ENCODE measurements at places on chromosomes 3 and 15.

DNA sequence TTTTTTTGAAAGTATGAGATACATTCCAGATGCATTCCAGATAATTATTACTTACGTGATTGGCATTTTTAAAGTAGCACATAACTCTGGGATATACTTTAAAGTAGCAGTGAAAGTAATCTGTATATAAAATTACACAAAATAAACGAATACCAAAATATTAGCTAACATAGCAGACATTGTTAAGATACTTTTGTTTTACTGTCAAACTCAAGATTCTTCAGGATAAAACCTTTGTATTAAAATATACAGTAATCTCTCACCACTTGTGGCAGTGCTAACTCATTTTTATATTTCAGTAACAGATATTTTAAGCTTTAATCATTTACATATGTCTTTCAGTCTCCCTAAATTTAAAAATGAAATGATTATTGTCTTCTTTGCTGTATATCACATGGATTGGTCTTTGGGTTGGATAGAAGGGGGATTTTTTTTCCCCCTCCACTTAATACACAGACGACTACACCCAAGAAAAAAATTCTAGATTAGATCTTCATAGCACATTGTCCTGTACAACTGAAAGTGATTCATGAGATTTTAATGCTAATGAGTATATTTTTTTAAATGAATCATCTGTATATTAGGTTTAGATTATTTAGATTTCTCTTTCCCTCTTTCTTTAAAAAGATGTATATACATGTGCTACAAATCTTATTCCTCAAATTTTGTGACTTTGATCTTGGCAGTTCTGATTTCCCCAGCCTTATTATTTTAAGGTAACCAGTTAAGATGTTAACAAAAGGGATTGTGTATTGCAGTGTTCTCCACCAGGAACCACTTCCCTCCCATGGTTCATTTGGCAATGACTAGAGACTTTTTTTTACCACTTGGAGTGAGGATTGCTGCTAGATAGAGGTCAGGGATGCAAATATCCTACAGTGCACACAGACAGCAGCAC, 24.5 kb upstream of the EBLN2 start:
- no peak for DNase-seq

DNA sequence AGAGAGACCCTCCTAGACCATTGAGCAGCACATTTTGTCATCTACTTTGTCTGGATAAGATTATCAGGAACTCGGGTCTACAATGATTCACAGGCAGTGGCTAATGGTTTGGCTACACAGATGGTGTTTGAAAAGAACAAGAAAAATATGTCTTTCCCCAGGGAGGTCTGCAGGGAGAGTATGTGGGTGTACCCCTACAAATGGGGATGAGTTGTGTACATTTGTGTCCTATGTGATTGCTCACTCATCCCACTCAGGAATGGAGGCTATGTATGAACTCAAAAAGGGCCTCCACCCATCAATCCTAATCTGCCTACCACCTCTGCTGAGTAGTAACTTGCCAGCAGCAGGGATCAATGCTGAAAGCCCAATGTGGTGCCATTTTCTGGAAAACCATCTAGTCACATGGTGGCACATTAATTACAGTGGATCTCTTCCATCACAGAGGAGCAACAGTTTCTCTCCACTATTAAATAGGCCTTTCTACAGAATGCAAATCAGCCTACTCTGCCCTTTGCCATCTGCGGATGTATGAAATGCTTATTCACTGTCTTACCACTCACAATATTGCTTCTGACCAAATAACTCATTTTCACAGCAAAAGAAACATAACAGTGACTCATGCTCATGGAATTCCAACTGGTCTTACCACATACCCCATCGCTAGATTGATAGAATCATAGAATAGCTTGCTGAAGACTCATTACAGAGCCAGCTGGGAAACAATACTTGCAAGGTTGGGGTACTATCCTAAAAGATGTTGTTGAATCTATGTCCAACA, 48.3 kb upstream of the TRIM42 start:
- no peak for DNase-seq

DNA sequence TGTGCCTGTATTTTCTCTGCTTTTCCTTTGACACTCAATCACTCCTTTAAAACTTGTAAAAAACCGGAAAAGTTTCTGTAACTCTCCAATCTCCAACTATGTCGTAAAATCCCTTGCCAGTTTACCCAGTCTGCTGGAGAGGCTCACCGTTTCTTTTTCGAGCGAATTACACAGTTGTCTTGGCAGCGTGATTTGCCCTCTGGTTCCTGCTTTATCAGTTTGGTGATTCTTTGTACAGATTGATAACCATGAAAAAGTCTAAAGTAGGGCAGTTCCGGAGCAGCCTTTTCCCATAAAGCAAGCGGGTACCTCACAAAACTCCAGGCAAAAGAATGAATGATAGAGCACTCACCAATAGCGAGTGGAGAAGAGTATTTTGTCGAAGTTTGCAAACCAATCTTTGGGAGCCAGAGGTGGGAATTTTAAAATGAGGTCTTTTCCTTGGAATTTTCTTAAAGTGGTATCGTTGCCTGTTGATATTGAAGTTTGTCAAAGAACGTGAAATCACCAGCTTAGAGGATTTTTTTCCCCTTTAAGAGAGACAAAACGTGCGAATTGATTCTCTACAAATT, at the start of gene TTC23:
Gene TTC23 (minus strand): TSS at position 312 of the 572 bp plus-strand sequence. CDS start 20,869 bp downstream, outside the sequence.
- DNase-seq = no peak

GRCh38 chr15:76065245-76065644, 5.5 kb downstream of the TMEM266 start:
- DNase-seq = no peak

- no peak for DNase-seq
These were observed 4.4 kb upstream of the FOXB1 start for GRCh38 chr15:59999612-60000112.

DNA sequence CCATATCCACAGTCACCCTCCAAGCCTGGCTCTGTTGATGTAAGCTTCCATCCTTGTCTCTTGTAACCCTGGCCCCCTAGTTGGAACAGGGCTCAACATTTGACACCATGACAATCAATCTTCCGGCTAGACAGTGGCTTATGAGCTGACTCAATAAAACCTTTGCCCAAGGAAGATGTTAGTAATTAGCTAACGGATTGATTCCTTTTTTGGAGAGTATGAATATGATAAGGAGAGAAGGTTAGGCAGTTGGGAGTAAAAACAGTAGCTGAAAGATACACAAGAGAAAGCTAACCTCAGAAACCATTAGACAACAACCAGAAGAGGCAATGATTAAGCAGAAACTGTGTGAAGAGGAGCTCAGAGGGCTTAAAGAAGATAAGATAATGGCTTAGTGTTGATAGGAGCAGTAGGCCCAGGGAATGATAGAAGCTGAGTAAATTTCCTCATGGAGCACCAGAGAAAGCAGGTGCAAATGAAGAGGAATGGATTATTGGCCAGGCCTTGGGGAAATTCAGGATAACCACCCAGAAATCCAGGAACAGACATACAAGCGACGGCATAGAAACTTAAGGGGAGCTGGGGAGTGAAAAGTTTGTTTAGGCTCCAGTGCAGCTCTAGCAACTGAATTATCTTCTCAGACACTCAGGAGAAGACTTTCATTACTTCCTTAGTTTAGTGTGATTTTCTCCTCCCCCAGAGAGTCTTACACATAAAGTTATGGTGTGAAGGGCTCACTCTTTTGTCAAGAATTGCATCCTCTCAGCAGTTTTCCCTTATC, 7.8 kb upstream of the RFX7 start:
- no peak for DNase-seq

GRCh38 chr3:105032541-105032940, 334.2 kb upstream of the ALCAM start:
- no peak for DNase-seq

GRCh38 chr3:67421912-67422311, 232.5 kb downstream of the SUCLG2 start:
- no peak for DNase-seq

DNA sequence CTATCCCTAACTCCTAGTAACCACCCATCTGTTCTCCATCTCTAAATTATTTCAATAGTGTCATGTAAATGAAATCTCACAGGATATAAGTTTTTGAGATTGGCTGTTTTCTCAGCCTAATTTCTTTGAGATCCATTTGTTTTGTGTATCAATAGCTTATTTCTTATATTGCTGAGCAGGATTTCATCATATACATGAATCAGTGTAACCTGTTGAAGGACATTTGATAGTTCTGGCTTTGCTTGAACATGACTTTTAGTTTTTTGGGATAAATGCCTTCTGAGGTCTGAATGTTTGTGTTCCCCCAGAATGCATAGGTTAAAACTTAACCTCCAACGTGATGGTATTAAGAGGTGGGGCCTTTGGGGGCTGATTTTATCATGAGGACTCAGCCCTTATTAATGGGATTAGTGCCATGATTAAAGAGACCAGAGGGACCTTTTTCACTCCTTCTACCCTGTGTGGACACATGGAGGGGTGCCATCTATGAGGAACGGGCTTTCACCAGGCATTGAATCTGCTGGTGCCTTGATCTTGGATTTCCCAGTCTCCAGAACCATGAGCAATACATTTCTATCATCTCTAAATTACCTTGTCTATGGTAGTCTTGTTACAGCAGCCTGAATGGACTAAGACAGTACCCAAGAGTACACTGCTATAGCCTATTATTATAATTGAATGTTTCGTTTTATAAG, 118.3 kb downstream of the FNDC3B start:
- DNase-seq = no peak

GRCh38 chr3:18049096-18049495, 306.7 kb upstream of the TBC1D5 start:
- DNase-seq = no peak

GRCh38 chr15:83078712-83079111, 11.7 kb upstream of the BTBD1 start:
- no peak for DNase-seq

- DNase-seq = no peak
These were observed 82.9 kb upstream of the THBS1 start for GRCh38 chr15:39497759-39498565.

DNA sequence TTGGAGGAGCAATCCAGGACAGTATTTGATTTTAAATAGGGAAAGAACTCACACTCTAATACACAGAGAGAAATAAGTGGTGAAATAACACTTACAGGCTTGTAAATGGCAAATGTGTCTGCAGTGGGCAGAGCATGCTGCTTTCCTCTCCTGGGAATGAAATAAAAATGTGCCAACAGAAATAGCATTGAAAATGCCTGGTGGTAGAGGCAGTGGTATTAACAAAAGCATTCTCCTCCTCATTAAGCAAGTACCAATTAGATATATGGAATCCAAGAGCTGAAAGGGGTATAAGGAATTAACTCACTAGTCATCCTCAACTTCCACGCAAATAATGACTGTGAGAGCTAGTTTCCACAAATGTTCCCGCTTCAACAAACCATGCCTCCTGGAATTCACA, 364.1 kb upstream of the KCNMB2 start:
- no peak for DNase-seq

DNA sequence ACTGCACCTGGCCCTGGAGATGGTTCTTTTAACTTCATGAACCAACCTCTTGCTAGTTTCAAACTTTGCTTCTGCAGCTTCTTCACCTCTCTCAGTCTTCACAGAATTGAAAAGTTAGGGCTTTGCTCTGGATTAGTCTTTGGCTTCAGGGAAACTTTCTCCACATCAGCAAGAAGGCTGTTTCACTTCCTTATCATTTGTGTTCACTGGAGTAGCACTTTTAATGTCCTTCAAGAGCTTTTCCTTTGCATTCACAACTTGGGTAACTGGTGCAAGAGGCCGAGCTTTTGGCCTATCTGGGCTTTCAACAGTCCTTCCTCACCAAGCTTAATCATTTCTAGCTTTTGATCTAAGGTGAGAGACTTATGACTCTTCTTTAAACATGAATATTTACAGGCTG, 15.7 kb upstream of the TM2D3 start:
- DNase-seq = no peak

DNA sequence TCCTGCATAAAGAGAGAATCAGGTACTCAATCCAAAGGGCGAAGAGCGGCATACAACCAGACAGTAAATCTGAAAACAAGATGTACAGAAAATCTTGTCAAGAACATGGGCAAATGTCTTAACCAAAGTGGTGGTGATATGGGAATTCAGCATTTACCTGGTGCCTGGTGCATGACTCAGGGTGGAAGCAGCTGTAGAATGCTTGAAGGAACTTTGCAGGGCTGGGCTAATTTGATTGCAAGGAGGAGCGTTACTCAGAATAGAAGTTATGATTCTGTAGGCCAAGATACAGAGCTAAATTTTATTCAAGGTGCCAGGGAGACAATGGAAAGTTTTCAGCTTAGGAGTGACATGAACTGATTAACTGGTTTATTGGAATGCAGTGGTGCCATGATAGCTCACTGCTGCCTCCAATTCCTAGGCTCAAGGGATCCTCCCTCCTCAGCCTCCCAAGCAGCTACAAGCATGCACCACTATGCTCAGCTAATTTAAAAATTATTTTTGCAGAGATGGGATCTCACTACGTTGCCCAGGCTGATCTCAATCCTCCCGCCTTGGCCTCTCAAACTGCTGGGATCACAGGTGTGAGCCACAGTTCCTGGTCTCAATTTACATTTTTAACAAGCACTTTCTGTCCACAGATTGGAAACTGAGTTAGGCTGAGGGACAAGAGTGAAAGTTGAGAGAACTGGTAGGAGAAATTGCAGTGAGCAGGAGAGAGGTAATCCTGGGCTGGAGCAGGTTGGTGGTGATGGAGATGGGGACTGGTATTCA, 91.5 kb upstream of the TBC1D5 start:
- DNase-seq = no peak

DNA sequence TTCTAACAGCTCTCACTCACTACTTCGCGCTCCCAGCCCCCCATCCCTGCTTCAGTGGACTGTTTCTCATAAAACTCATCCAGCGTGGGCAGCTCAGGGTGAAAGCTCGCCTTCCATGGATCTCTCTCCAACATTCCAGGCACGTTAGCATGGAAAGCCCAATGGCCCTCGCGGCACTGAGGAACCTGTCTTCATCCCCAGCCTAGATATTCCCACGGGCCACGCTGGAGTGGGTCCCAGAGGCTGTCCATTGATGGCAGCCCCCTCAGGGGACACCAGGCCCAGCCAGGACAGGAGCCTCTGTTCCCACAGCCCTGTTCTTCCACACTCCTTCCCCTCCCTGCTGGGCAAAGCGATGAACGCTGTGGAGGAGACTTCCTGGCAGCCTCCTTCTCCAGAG, 121.1 kb downstream of the SEC22A start:
- no peak for DNase-seq

- DNase-seq = no peak
These were observed 290.4 kb upstream of the C2CD4B start for GRCh38 chr15:62455441-62455921.

- DNase-seq = no peak
These were observed 34.5 kb downstream of the VPS8 start for GRCh38 chr3:184846496-184846895.

- no peak for DNase-seq
These were observed 73.0 kb upstream of the ETV5 start for GRCh38 chr3:186181901-186182300.

- DNase-seq = peak; percentile 86
These were observed 7.6 kb downstream of the EPHB3 start for GRCh38 chr3:184568924-184569829.

- no peak for DNase-seq
These were observed 109.6 kb upstream of the UMPS start for GRCh38 chr3:124620600-124621063.

GRCh38 chr3:101633186-101633585, 43.7 kb downstream of the ZBTB11 start:
- DNase-seq = no peak
